CD4-positive, alpha-beta T cell treated with Interleukin-4 for 4 hours (primary cell): ENCODE measurements at places on chromosomes 1 and 21.

DNA sequence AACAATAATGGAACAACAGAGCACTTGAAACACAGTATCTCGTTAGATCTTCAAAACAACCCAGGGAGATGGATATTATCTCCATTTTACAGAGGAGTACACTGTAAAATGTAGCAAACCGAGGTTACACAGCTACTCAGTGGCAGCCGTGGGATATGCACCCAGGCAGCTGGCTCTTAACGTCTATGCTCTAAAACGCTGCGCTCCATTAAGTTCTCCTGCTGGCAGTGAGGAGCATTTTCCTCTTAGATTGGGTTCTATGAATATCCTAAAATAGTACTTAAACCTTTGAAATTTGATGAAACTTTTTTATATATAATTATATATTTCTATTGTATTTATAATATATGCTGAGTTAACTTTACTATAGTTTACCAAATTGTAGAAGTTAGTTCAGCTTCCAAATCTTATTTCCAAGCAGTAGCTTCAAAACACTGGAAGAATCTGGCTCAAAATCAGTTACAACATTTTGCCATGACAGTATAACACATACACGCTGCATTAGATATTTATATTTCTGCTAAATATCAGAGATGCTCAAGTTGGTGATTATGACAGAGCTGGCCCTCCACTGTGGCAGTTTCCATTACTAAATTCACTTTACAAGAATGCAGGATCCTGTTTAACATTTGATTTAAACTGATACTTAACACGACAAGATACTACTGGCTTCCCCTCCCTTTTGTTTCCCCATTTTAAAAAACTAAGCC, 49.5 kb downstream of the TGFBR3 start:
- no peak for DNase-seq

DNA sequence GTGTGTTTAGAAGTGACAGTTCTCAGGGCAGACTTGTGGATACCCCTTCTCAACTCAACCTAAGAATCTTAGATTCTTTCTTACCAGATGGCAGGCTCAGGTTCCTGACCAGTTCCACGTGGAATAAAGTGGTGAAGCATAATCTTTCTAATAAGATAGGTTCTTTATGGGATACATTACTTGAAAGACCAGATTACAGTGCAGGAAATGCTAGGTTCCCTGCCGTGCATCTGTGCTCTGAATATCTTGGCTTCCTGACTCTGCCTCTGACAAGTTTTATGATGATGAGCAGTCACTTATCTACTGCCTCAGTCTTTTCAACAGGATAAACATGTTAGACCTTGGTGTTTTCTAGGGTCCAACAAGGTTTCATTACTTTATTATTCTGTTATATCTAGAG, 207.9 kb upstream of the CACYBP start:
- DNase-seq, result no peak

DNA sequence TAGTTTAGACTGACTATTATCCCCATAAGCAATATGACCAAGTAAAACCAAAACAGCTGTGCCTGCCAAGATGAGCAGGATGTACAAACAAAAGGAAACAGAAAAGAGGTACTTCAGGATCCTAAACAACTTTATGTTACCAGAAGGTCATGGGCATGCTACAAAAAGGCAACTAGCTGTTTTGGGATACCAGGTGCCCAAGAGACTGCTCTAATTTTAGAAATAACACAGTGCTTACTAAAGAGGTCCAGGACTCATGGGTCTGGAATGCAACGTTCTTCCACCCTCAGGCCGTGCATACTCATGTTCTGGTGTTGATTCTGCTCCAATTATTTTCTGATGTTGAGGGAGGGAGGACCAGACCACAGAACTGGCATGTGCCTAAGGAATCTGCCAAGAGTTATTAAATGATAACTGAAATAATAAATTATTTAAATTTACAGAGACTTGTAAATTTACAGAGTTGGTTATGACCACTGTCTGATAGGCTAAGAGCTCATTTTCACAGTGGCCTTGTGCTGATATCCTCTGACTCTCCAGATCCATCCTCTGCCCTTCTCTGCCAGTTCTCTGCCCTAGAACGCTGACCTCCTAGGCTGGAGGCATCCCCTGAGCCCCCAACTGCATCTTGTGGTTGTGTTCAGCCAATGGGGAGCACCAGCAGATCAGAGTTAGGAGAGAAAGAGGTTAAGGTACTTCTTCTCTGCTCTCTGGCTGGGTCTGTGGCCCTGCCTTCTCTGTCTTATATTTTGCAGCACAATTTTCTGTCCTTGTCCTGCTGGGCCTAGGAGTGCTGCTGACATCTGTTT, 37.7 kb upstream of the BCL10 start:
- DNase-seq, result no peak

- peak; percentile 65 for DNase-seq
Observed at GRCh38 chr1:20184997-20185833, 681 bp upstream of the UBXN10 start.

DNA sequence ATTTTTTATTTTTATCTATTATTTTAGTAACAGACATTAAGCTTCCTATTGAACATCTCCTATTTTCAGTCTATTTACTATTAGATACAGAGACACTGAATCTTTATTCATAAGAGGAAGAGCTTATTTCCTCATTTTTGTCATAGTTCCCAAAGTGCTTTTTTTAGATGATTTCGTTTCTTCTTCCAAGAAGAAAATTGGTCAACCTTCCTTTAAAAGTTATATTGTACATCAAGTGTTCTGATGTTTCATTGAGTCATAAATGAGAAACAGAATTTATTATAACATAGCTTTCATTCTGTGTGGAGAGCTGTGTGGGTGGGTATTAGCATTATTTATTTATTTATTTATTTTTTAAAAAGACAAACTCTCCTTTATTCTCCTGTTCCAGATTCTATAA, 50.6 kb upstream of the BACH1 start:
- no peak for DNase-seq

DNA sequence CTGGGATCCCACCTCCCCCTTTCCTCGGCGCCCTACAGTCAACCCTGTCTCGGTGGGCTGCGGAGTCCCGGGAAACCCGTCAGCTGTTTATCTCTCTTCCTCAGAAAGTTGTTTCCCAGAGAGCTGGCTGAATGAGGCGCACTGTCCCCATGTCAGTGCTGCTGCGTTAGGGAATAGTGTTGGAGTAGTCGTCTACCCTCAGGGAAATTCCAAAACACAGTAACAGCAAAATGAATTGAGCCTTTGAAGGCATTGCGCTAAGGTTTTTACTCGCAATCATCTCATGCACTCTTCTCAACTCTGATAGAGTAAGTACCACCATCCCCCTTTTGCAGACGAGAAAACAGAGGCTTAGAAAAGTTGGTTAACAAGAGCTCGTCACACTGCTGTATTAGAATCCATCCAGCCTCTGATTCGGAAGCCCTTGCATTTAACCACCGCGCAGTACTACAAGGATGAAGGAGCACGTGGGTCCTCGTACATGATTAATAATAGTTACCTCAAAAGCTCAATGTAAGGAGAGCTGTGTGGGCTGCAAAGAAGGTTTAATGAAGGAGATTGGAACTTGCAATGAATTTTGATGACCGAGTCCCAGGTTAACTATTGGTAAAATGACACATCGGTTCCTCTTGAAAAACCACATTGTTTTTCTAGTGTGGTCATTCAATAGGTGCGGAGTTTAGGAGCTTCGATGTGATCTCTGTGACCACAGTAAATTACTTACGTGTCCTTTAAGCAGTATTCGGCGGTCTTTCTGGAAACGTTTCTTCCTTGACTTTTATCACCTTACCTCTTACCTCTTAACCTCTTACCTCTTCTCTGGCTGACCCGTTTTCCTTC, 788 bp upstream of the EDEM3 start:
- peak; percentile 58 for DNase-seq

DNA sequence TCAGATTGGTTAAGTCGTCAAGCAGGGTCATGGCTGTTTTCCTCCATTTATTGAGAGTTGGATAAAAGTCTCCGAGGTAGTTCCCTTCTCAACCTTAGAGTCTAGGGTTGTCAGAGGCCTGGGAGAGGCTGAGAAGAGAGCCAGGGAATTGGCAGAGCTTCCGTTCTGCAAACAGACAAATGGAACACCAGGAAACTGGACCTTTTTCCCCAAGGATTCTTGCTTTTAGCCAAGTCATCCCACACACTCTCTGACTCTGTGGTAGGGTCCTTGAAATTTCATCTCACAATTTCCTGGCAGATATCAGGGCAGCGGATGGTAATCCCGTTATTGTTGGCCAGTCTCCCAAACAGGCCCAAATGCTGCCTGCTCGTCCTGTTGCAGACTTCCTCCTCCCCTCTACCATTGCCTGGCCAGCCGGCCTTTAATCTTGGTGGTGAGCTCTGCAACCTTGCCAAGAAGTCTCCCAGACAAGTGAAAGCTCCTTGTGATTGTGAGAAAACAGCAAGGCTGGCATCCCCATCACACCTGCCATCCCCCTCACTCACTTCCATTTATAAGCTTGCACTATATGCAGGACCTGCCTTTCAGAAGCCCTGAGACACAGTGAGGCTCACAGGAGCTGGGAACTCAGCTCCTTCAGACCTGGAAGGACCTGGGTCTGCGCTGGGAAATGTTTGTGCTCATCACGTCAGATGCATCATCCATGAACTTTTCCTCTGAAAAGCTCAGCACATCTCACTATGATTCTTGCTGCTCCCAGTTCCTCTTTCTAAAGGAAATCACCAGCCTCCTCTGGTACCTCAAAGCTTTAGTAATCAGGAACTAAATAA, 13.7 kb upstream of the SRP9 start:
- no peak for DNase-seq

GRCh38 chr1:100362821-100363466, 10.6 kb downstream of the CDC14A start:
- DNase-seq, result no peak

- no peak for DNase-seq
Observed at GRCh38 chr1:200304171-200304570, 105.7 kb downstream of the ZNF281 start.

GRCh38 chr1:245337829-245338484, 183.2 kb downstream of the KIF26B start:
- no peak for DNase-seq

DNA sequence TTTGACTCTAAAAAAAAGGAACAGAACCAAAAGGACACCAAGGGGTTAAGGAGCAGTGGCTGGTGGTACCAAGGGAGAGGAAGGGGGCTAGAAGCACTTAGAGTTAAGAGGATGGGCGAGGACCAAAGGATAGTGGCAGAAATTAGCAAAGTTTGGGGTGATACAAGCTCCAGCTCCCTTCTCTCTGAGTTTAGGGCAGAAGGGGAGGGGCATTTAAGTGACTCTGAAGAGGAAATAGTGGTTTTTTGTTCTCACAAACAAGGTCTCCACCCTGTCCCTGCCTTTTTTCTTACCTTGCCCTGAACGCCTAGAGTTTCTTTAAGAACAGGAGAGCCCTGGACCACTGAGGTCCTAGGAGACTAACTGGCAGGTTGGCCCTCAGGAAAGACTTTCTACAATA, 3.3 kb downstream of the CDC42SE1 start:
- peak; percentile 82 for DNase-seq

- peak; percentile 13 for DNase-seq
Observed at GRCh38 chr1:19113697-19114092, 96.4 kb downstream of the UBR4 start.
